ENCODE measurements at places on chromosomes 4 and X. TPM values are rescaled to one million over a fixed set of nuclear protein-coding genes. Genes with fewer than 3 reads are reported as not detected.
A peak's percentile ranks its signal among the peaks of the same experiment; 100 is the strongest.

ARSH gene
- not detected for total RNA-seq

CXCL6 gene
- total RNA-seq, result 0.51 TPM

- no peak for DNase-seq
These were observed 163.5 kb upstream of the TLL1 start for GRCh38 chr4:165709516-165709915.

DNA sequence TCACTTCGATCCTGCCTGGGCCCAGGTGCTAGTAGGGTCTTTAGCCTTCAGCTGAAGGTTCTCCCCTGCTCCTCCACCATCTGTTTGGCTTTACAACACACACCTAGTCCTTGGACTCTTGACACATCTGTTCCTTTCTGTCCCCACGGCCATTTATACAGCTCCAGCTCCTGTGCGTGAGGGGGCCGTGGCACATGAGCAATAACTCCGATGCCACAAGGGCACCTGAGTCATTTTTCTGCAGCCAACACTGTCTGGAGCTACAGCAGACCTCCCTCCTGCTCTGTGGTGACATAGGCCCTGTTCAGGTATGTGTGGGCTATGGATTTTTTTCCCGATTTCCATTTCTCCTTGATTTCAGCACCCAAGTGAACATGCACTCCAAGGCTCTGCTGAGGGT is 44.7 kb upstream of the BCOR start:
- no peak for DNase-seq

DNA sequence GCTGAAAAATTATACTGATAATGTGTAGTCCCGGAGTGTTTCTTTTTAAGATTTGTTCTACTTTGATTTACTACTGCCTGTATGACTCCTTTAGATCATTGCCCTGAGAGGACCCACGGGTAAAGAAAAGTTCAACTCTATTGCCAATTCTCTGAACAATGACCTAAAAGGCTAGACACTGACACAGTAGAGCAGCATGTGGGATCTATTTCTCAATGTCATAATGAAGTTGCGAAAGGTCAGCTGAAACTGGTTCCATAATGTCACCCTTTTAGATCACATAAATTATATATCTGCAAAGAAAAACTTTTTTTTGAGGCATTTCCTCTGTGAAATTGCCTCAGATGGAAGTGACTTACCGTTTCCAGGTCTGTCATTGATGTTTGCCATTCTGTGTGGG is 67.4 kb downstream of the GLRB start:
- no peak for DNase-seq

DNA sequence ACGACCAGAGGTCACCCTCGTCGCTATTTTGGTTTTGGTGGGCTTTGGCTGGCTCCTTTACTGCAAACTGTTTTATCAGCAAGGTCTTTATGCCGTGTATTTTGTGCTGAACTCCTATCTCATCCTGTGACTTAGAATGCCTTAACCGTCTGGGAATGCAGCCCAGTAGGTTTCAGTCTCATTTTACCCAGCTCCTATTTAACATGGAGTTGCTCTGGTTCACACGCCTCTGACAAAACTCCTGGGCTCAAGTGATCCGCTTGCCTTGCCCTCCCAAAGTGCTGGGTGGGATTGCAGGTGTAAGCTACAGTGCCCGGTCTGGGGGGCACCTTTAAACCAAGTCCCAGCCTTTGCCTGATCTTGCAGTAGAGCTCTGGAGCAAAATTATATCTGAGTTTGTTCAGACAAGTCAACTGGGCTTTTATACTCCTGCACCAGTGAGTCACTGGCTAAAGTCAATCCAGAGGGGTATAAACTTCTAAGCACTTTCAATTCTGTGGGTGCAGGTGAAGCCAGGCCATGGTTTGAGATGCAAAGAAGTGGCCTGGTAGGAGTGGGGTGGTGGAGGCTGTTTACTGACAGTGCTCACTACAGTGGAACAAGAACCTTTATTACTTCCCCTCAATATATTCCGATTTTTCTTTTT is 50.2 kb downstream of the MGST2 start:
- DNase-seq, result no peak

CLDN34 gene
- total RNA-seq, result not detected

DNA sequence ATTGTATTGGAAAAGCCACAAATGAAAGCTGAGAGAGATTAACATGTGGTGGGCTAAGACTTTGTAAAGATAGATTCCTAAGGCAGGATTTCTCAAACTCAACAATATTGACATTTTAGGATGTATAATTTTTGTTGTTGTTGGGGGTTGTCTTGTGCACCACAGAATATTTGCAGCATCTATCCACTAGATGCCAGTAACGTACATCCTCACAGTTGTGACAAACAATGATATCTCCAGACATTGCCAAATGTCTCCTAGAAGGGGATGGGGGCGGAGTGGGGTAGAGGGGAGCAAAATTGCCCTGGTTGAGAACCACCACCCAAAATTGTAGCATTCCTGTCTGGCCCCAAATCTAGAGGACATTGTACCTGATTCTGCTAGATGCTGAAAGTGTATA is 14.7 kb upstream of the CBR4 start:
- peak; percentile 64 for DNase-seq

- no peak for DNase-seq
These were observed 79.0 kb downstream of the CPE start for GRCh38 chr4:165457793-165458192.
